ENCODE measurements at places on chromosomes 13 and 19.
A peak's percentile ranks its signal among the peaks of the same experiment; 100 is the strongest.

- no peak for DNase-seq
Observed at GRCh38 chr19:55441319-55441691, 1.8 kb downstream of the SHISA7 start.

DNA sequence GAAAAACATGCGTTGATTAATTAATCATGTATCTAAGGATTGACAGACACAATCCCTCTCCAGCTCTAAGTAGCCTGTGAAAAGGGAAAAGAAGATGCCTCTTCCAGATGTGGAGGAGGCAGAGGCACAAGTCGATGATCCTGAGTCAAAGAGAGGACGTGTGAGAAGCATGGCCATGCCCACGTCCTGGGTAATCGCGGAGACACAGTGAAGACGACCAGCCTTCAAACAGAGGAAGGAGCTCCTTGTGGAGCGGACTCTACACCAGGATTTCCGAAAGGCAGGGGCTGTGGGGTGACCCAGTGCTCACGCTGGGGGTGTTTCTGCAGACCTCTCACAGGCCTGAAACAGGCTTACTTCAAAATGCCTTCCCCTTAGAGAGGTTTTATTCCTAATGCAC, 70.5 kb downstream of the COL4A1 start:
- DNase-seq: no peak

GRCh38 chr19:57803594-57804325, 11.0 kb downstream of the ZNF552 start:
- DNase-seq: peak; percentile 78

GRCh38 chr19:16378291-16378889, 53.8 kb downstream of the KLF2 start:
- DNase-seq: no peak

DNA sequence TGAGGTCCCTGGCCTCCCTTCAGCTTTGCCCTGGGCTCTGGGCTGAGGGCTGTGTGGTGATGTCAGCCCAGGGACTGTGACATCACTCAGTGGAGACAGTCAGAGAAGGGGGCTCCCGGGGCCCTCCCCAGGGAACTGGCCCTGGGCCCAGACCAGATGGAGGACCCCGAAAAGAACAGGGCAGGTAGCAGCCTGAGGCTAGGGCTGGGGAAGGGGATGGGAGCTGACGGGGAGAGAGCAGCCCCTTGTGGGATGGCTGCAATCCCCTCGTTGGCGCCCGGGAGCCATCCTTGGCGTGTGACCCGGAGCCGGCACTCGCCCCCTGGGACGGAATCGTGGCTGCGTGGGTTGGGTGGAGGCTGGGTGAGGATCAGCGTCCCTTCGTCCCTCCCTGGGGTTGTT, 13.6 kb downstream of the CSNK1G2 start:
- DNase-seq: no peak

DNA sequence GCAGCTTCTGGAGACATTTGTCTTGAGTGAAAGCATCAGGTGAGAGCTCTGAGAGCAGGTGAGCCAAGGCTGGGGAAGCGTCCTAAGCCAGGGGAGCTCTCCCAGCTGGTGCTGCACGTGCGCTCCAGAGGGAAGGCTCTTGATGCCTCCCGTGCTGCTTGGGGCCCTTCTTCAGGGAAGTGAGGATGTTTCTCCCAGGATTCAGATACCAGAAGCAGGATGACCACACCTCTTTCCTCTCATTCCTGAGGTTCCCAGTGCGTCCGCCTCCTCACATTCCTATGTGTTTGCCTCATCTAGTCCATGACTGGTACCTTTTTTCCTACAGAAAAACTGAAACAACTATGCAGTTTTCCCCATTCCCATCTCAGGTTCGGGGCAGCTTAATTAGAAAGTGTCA, 231.0 kb upstream of the IRS2 start:
- peak; percentile 92 for DNase-seq
